ENCODE measurements at places on chromosomes 3 and 15.
A peak's percentile ranks its signal among the peaks of the same experiment; 100 is the strongest.

- DNase-seq, result peak; percentile 13
Observed at GRCh38 chr3:46017720-46018119, 9.6 kb downstream of the XCR1 start.

- peak; percentile 68 for DNase-seq
Observed at GRCh38 chr3:37967260-37967881, 23.2 kb upstream of the VILL start.

GRCh38 chr3:114496466-114496865 lies 202.6 kb downstream of the TIGIT start:
- DNase-seq, result peak; percentile 15

DNA sequence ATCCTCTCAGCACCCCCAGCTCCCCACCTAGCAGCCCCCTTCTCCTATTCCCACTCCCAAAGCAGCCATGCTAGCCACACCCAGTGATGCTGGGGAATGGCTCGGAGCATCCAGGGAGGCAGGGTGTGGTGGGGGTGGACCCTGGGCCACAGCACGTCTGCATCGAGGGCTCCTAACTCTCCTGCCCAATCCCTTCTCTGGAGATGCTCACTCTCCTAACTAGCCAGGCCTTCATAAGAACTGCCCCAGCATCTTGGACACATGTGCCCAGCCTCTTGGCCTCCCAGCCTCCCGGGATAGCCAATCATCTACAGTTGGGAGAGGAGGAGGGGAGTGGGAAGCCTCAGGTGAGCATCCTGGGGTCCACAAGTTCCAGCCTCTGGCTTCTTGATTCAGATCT lies 2.7 kb downstream of the PCBP4 start:
- DNase-seq, result no peak

GRCh38 chr3:129482721-129483120 lies 42.7 kb downstream of the IFT122 start:
- DNase-seq, result no peak

- DNase-seq, result peak; percentile 41
Observed at GRCh38 chr3:112382543-112383160, 49.7 kb downstream of the CD200 start.

GRCh38 chr3:148958696-148959095 lies 32.6 kb upstream of the GYG1 start:
- DNase-seq, result no peak

DNA sequence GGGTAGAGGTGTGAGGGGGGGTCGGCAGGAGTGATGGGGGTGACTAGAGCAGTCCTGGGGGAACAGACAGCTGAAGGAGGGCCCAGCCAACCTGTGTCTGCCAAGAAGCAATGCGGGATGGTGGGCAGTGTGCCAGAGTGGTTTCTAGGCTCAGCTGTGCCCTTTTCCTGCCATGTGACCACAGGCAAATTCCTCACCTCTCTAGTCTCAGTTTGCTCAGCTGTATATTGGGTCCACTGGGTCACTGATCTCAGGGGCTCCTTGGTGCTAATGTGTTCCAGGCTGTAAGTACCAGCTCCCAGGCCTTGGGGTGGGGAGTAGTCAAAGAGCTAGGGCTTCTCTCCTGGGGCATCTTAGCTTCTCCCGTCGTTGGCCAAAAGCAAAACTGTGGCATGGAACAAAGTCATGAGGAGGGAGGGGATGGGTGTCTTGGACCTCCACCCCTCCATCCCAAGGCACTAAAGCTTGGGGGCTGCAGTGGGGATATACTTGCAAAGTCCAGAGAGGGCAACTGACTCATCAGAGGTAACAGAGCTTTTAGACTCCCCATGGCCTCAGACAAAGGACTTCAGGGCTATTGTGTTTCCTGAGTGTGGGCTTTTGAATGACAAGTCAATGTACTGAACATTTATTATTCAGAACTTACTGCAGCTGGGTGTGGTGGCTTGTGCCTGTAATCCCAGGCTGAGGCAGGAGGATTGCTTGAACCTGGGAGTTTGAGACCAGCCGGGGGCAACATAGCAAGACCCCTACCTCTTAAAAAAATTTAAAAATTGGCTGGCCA lies 20.9 kb downstream of the SMAD6 start:
- no peak for DNase-seq

DNA sequence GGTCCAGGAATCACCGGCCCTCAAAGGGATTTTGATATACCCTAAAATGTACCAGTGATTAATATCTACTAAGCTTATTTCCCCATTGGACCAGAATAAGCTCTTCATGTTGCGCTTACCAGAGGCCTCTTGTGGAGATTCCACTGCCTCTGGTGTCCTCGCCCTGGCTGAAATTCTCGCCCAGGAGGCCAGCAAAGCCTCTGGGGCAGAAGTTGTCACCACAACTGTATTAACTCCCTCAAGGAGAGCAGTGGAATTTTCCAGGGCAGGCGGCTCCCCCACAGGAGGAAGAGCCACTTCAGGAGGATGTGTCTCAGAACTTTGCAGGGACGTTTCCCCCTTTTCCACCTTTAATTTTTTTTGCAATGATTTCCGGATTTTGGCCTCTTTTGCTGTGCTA lies 6.9 kb downstream of the DPPA4 start:
- no peak for DNase-seq

GRCh38 chr3:19702416-19703078 lies 231.5 kb downstream of the EFHB start:
- DNase-seq, result no peak

- peak; percentile 26 for DNase-seq
Observed at GRCh38 chr3:112038863-112039262, 4.3 kb downstream of the TMPRSS7 start.

DNA sequence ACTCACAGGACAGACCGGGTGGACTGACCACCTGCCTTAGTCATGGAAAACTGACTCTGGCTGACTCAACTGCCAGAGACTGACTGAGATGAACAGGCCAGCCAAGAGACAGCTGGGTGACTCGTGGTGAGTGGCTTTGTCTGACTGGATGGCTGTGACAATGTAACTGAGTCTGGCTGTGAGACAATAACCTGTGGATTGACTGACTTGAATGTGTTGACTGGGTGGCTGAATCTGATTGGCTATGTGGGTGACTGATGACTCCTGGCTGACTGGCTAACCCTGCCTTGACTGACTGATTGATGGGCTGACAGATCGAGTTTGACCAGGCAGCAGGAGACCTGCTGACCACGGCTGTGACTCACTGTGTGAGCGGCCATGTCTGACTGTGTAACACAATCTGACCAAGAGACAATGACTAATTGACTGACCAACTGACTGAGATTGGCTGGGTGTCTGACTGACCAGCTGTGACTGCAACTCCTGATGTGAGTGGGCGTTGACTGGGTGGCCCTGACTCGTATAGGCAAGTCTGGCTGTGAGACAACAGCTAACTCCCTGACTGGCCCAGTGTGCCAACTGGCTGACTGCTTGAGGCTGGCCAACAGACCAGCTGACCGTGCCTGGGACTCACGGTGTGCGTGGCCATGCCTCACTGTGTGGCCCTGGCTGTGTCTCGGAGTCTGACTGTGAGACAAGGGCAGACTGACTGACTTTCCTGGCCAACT lies 509.1 kb downstream of the SHQ1 start:
- peak; percentile 90 for DNase-seq

- DNase-seq, result no peak
Observed at GRCh38 chr15:65219137-65219536, 7.9 kb upstream of the CILP start.

GRCh38 chr15:45276831-45277230 lies 24.8 kb downstream of the SLC28A2 start:
- peak; percentile 44 for DNase-seq

All from AG10803 (cell line).